T-helper 2 cell (primary cell): ENCODE measurements at places on chromosomes 2 and 18.

DNA sequence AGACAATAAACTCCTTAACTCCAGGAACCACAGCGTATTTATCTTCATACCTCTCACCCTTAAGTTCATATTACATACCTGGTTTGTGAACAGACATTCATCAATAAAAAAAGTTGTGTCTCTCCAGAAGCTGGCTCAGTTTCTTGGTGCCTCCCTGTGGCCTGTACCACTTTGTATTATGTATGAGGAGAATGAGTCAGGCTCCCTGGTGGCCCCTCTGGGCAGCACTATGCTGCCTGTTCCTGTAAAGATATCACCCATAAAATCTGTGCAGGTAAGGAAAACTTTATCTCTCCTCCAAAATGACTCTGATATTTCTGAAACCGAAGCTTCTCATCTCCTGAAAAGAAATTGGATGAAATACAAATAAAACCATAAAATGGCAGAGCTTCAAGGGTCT, 198.4 kb upstream of the NT5C1B start:
- no peak for DNase-seq

DNA sequence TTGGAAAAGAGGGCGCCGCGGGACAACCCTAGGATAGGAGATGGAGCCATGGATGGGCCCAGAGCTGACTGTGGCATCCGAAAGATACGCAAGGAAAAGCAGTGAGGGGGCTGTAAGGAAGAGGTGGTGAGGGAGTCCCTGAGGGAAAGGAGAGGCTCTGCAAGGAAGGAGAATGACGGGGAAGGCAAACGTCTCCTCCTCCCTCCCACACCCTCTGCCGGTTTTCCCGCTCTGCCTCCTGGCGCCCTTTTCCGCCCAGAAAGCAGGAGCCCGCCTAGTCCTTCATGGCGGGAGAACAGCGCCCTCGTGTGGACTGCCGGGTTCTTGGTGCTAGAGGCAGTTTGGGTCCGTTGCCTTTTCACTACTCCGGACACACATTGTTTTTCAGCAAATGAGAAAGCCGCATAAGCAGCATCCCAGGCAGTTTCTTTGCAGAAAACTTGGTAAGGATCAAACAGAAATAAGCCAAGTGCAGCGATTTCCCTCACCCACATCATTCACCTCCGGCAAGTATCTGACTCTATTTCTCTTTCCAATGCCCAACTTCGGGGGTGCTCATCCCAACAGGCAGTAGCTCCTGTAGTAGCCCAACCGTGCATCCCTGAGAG, 200.4 kb downstream of the INO80D start:
- DNase-seq: no peak

GRCh38 chr18:3238742-3239141, 8.9 kb upstream of the MYL12A start:
- DNase-seq: no peak

DNA sequence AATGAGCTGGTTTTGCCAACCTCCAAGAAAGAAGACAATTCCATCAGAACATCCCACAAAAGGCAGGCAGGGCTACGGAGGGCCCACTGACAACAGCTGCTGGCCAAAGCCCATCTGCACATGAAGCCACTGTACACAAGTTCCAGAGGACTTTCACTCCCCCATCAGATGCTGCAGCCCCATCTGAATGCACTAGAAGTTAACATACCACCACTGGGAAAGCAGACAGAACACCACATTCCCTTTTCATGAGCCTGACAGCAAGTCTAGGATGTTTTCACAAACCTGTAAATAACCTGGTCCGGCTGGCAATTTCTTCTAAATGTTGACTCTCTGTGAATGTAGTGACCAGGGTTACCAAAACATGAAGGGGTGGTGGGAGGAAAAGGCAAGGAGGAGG, 41.5 kb downstream of the CCBE1 start:
- no peak for DNase-seq

GRCh38 chr2:181517685-181518301, 60.6 kb downstream of the ITGA4 start:
- no peak for DNase-seq

DNA sequence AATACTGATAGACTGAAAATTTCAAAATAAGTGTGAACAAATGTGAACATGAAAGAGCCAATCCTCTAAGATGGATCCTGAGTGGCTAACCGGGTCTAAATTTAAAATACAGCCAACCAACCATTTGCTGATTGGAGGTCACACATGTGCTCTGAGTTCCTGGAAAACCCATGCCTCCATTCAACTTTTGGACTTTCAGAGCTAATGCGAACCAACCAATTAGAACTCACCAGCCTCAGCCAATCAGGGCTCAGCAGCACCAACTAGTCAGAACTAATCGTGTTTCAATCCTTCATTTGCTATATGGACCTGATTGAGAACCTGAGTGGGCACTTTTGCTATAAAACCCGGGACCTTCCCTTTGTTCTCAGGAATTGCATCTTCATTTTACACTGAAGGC, 111.5 kb downstream of the MEP1B start:
- DNase-seq: no peak

DNA sequence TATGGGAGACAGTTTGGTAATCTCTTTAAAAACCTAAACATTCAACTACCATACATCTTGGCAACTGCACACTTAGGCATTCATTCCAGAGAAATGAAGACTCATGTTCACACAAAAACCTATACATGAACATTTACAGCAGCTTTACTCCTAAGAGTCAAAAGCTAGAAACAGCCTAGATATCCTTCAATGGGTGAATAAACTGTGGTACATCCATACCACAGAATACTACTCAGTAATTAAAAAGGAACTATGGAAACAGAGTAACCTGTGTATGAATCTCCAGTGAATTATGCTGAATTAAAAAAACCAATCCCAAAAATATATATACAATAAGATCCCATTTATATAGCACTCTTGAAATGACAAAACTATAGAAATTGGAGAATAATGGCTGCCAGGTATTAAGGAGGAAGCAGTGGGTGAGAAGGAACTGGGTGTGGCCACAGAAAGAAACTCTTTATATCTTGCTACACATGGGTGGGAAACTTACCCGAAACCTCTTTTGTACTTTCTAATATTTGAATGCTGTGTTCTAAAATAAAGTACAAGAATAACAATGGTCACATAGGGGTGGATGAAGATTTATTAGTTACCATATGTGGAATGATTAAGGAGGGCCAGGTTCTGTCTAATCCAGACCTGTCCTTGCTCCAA, 13.7 kb downstream of the SESTD1 start:
- no peak for DNase-seq

- peak; percentile 96 for DNase-seq
Measured at GRCh38 chr18:79951545-79952455, at the start of gene SLC66A2. Gene SLC66A2 (minus strand): TSS chr18:79951653. CDS start chr18:79950926, 727 bp downstream.

DNA sequence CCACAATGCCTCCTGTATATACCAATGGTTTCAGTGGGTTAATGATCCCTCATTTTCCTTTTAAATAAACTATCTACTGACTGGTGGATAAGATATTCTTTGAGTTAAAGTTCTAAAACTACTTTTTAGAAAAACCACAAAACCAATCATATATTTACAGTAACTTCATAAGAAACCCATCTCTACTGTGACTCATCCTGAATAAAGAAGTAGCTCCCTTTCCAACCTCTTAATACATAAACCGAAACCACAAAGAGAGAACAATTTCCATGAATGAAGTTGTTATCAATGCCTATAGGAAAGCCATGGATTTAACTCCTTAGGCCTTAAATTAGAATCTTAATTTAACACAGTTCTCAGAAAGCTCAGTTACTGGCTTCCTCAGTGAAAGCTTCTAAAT, 227.0 kb upstream of the SMAD7 start:
- peak; percentile 60 for DNase-seq

- DNase-seq: no peak
Measured at GRCh38 chr2:122261911-122262310, 506.5 kb downstream of the TSN start.

GRCh38 chr2:71530641-71531332, 77.4 kb downstream of the DYSF start:
- no peak for DNase-seq

- no peak for DNase-seq
Measured at GRCh38 chr18:57697426-57697825, 75.8 kb upstream of the NARS1 start.

DNA sequence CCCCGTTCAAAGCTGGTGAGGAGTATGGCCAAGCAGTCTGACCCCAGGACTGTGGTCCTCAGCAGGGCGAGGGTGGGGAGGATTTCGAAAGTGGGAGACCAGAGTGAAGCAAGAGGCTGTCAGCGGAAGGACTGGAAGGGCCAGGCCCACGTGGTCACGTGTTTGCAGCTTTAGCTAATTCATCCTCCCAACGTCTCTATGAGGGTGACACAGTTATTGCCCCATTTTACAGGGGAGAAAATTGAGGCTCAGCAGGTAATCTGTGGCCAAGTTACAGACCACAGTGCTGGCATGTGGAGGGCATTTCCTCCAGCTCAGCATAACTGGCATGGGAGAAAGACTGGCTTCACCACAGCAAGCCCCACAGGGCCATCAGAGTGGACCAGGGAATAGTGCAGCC, 45.4 kb upstream of the LTBP1 start:
- no peak for DNase-seq

GRCh38 chr2:50402654-50402960, 629.3 kb downstream of the NRXN1 start:
- no peak for DNase-seq

GRCh38 chr18:9578306-9578705, 36.1 kb downstream of the PPP4R1 start:
- no peak for DNase-seq

DNA sequence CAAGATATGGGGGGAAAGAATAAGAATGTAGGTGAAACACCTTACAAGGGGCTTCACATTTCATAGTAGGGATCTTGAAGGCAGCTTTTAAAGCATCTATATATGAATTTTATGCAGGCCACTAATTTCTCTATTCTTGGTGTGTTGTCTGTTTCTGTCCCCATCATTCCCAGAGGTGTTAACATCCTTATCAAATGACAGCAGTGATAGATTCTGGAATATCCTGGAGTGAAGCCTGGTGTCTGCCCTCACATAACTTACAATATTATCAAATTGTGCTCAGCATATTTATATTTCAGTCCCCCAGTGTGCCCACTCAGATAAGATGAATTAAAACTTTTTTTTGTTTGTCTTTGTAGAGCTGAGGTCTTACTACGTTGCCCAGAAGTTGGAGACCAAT, 486.2 kb downstream of the EPHA4 start:
- no peak for DNase-seq

DNA sequence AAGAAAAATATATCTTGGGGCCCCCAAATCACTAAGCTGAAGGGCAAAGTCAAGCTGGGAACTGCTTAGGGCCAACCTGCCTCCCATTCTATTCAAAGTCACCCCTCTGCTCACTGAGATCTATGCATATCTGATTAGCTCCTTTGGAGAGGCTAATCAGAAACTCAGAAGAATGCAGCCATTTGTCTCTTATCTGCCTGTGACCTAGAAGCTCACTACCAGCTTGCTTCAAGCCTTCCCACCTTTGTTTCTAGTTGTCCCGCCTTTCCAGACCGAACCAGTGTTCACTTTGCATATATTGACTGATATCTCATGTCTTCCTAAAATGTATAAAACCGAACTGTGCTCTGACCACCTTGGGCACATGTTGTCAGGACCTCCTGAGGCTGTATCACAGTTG, 479.4 kb downstream of the METTL4 start:
- no peak for DNase-seq

DNA sequence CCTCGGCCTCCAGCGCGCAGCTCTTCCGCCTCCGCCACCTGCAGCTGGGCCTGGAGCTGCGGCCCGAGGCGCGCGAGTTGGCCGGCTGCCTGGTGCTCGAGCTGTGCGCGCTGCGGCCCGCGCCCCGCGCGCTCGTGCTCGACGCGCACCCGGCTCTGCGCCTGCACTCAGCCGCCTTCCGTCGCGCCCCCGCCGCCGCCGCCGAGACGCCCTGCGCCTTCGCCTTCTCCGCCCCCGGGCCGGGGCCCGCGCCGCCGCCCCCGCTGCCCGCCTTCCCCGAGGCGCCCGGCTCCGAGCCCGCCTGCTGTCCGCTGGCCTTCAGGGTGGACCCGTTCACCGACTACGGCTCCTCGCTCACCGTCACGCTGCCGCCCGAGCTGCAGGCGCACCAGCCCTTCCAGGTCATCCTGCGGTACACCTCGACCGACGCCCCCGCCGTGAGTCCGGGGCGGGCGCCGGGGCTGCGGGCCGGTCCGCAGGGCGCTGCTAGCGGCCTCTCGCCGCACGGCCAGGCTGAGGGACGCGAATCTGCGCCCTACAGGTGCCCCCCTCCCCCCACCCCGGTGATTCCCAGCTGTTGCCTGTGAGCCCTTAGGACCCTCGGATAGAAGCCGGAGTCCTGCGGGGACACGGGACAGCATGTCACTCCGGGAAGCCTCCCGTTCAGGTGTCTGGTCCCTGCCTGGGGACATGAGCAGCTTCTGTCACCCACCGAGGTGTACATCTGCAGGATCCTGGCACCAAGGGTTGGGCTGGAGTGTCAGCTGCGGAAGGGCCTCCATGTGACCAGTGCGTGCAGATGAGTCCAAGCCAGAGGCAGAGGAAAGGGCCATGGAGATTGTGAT, 616 bp downstream of the RNPEPL1 start:
- DNase-seq: peak; percentile 51

DNA sequence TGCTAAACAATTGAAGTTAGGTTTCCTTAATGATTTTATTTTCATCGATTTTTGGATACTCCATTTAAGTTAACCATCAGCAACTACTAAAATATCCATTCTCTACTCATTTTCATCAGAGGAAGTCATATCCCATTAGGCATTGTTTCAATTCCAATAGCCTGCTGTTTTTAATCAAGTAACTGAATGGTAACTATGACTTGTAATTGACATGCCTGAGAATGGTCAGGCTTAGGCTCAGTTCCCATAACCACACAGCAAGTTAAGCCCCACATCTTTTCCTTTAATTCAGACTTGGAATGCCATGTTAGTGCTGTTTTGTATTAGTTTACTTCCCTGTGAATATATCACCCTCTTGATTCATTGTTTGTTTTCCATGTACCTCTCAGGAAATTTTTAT, 398.8 kb downstream of the ARHGAP15 start:
- DNase-seq: no peak

DNA sequence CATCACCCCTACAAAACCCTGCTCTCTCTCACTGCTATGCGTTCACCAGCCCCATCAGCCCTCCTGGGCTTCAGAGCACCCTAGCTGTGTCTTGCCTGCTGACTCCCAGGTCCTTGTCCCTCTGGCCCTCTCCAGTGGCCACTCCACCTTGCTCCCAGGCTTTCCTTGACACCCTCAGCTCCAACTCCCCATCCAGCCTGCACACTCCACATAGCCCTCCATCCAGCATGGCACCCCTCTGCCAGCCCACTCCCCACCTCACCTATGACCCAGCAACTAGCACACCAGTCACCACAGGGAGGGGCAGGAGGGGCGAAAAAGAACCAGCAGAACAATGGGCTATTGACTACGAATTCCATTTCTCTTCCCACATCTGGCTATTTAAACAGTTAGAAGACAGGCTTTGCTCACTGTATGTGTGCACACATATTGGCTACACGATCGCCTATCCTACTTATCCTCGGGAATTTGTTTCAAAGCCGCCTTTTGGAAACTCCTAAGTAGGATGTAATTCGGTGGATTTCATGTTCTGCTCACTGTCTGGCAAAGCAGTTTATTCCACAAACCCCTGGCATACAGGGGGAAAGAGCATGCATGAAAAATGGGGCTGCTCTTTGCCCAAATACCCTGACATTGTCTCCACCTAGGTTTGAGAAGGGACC, 195.3 kb downstream of the SMAD2 start:
- no peak for DNase-seq

GRCh38 chr2:211737282-211737681, 801.3 kb downstream of the ERBB4 start:
- no peak for DNase-seq

- no peak for DNase-seq
Measured at GRCh38 chr18:74689251-74689650, 91.6 kb downstream of the ZNF407 start.
